ENCODE measurements at places on chromosomes 1 and 21.

DNA sequence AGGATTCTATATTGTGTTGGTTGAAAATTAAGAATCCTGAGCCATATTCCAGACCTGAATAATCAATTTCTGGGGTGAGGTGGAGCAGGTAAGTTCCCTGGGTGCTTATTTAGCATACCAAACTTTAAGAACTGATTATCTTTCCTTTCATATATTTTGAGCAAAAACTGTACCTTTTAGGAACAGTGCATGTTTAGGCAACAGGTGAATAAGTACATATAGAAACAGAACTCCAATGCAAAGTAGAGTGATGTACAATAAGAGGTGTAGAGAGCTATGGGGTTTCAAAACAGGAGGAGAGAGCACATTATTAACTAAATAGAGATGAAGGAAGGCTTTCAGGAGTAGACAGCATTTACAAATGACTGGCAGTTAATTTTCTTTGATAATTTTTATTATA lies 28.7 kb downstream of the TMED5 start:
- no peak for DNase-seq

DNA sequence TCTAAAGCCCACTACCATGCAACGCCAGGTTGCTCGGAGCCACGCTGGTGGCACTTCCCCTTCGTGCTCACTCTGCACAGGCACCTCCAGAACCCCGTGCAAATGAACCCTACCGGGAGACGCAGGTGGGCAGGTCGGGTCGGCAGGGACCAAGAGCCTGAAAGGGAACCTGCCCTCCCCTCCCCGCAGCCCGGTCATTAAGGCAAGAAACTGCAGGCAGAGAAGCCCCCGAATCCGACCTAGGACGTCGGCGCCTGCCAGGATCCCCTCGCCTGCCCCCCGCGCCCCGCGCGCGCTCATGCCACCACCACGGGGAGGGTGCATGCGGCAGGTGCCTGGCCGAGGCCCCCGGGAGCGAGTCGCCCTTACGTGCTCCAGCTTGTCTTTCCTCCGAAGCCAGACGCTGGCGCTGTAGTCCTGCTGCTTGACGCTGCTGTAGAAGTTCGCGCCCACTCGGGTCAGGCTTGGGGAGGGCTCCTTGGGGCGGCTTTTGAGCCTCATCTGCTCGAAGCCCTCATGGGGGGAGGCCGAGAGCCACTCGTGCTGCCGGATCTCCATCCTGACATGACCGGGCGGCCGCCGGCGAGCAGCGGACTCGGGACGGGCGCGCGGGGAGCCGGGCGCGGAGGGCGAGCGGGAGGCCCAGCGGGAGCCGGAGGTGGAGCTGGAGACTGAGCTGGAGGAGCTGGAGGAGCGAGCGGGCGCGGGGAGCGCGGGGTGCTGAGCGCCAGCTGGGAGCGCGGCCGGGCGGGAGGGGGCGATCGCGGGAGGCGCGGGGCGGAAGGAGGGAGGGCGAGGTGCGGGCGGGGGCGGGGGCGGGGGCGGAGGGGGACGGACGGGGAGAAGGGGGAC lies 552 bp downstream of the PLD5 start:
- no peak for DNase-seq

DNA sequence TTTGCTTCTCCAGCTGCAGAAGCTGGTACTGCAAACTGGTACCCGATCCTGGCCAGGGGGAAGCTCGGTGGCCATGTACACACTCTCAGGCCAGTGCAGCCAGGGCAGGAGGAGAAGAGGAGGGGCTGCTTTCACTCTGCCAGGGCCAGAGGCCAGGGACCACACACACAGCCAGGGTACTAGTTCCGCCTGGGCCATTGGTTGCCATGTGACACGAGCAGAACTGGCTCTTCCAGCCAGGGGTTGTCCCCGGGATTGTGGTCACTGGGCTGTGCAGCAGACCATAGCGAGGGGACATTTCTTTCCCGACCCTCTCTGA lies 3.7 kb upstream of the SHISAL2A start:
- DNase-seq: no peak

DNA sequence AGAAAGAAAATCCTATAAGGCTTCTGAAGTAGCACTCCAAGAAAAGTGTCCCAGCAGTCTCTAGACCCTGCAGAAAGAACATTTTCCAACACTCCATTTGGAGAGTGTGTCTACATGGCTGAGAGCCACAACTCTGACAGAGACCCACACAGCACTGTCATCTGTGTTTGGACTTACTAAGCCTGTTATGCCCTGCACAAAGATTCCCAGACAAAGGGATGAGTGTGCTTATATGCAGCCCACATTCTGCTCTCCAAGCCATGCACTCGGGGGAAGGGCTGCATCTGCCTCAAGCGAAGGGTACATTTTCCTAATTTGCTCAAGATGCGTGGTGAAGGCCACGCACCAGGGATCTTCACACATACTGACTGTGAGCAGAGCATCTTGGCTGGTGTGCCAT lies 24.4 kb upstream of the SLAMF6 start:
- no peak for DNase-seq

DNA sequence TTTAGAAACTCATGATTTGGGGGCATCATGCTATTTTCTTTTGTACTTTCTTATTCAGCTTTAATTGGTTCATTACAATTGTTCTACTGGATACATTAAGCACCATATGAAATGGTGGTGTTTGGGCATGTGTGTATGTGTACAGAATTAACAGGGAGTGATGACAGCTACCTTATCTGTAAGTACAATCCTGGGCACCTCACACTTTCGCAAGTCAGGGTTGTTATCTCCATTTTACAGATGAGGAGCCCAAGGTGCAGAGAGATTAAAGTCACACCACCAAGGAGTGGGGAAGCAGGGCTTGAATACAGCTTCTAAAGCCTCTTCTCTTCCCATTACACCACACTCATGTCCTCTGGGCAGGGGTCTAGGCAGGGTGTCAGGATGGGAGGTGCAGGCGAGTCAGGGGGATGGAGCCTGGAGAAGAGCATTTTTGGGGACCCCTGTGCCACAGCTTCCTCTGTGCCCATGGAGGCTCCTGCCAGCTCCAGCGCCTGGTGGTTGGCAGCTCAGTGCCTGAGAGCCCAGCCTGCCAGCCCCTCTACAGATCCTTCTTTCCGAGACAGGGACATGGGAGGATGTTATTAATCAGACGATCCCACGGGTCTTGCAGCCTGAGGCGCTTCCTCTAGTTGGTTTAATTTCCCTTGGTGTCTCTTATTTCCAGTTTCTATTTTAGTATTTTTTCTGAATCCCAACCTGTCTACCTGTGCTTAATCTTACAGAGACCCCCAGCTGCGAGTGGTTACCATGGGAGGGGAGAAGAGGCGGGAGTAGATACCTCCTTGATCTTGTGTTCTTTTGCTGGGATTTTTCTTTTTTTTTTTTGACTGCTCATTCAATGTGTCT lies 126.2 kb upstream of the CD34 start:
- no peak for DNase-seq

GRCh38 chr1:208145167-208145566 lies 99.0 kb downstream of the PLXNA2 start:
- no peak for DNase-seq

- peak; percentile 42 for DNase-seq
Observed at GRCh38 chr1:154353460-154353904, 28.2 kb downstream of the ATP8B2 start.

DNA sequence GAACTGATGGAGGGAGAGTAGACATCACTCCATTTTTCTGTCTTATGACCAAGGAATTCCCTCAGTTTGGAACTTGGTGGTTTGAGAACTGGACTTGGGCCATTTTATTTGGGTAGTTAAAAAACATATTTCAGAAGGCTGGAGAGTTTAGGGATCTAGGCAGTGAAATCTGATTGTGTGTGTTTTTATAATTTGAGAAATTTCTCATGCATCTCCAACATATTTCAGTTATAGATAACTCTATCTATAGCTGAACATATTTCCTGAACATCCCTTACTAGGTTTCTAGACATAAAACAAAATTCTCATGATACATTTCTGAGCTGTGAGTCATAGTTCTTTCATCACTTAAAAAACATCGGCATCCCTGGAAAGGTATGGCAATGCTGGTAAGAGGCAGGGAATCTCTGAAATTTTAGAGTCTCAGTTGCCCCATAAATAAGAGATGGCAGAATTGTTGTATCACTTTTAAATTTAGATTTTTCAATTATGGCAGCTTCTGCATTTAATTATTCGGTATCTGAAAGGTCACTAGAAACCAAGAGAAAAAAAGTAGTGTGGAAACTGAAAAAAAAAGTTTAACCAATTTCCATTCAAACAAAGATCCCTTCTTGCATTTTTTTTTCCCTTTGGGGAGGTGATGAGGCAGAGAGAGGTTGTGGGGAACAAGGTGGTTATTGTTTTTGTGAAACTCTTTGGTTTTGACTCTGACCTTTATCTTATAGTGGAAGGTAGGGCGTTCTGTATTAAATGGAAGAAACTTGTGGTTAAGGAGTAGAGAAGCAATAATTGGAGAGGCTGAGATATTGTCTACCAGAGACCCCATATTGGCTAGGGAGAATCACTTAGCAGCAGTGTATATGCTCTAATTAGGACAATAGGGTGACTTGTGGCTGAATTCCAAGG lies 102.9 kb downstream of the FASLG start:
- no peak for DNase-seq

All from kidney glomerular epithelial cell (primary cell).